Brain (organoid and tissue), 16 donors: ENCODE measurements at places on chromosomes 13 and 19. TPM values are rescaled to one million over a fixed set of nuclear protein-coding genes. Genes with fewer than 3 reads are reported as not detected.

CLC gene
- not detected for polyA plus RNA-seq

SLC25A41 gene
- polyA plus RNA-seq, result 1.1 TPM

ZNF560 gene
- not detected for polyA plus RNA-seq

PLPPR3 gene
- 86.2 TPM for polyA plus RNA-seq

ZNF132 gene
- polyA plus RNA-seq, result 2.5 TPM

DACH1 gene
- polyA plus RNA-seq, result 7.6 TPM

ZNF808 gene
- polyA plus RNA-seq, result 1.8 TPM

PLEKHA4 gene
- polyA plus RNA-seq, result 3.4 TPM

C19orf38 gene
- polyA plus RNA-seq, result 1.9 TPM

IGLON5 gene
- 5.1 TPM for polyA plus RNA-seq

SYCN gene
- polyA plus RNA-seq, result not detected

FPR2 gene
- polyA plus RNA-seq, result 0.29 TPM

KLK2 gene
- not detected for polyA plus RNA-seq

IZUMO2 gene
- polyA plus RNA-seq, result not detected

NFIX gene
- 239 TPM for polyA plus RNA-seq

- no peak for DNase-seq
Observed at GRCh38 chr13:111662895-111663294, 342.5 kb downstream of the TEX29 start.

- DNase-seq, result peak; percentile 56
Observed at GRCh38 chr13:113458253-113459065, 5.2 kb upstream of the ADPRHL1 start.

GRCh38 chr13:29304148-29304547 is 291.3 kb downstream of the SLC7A1 start:
- DNase-seq, result no peak

DNA sequence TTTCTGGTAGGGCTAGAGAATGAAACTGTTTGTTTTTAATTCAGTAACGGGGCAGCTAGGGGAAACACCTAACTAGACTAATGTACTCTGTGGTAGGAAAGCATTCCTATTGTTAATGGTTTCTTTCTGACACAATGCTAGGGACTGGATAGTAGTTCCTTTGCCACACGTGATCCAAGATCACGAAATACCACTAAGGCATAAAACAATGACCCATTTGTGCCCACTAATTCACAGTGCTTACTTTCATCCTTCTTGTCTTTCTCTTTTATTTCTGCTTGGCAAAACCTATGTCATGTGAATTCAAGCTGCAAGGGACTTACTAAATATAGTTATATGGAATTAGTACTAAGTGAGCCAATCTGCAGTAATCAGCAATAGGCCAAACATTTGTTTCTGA is 834.1 kb upstream of the SLITRK6 start:
- DNase-seq, result no peak

DNA sequence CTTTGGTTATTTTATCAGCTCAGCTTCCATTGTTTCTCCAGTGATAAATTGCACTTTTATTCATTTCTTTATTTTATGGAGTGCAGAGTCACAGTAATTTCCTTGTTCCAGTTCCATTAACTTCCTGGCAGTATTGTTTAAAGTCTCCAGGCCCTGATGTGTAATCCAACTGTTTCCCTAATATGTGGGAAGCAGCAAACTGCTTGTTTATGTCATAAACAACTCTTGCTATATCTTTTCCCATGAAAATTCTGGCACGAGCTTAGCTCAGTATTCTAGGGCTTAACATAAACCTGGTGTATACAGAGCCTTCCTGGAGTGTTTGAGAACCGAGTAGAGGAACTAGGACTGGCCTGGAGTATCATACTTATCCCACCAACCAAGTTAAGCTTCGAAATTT is 83.5 kb upstream of the ARGLU1 start:
- DNase-seq, result no peak

- peak; percentile 88 for DNase-seq
Observed at GRCh38 chr19:1453525-1454364, 3.8 kb downstream of the APC2 start.

DNA sequence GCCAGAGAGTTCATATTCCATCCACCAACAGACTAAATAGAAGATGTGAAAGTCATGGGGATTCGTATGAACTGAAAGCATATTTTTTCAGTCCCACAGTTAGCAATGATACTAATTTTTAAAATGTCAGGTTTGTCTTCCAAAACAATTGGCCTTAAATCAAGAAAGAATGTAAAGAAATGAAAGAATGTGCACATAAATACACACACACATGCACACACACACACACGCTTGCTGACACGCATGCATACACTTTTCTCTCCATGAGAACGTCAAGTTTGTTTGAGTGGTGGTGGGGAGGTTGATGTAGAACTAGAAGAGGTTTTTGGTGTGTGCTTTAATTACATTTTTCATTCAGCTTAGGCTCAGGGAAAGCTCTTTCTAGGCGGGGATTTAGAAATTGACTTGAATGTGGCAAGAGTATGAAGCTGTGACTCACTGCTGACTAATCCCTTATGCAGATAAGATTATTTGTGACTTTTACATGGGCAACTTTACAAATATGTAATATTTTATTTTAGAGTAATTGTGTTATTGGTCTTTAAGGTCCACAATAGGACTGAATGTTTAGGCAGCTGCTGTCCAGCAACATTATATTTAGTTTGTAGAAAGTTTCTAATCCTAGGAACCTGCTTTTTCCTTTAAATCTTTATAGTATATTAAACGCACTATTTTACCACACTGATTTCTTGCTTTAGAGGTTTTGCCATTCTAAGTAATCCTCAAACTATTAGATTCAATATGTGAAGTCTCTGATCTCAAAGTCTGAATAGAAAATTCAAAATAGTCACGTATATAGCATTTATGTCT is 18.8 kb downstream of the FLT1 start:
- no peak for DNase-seq

DNA sequence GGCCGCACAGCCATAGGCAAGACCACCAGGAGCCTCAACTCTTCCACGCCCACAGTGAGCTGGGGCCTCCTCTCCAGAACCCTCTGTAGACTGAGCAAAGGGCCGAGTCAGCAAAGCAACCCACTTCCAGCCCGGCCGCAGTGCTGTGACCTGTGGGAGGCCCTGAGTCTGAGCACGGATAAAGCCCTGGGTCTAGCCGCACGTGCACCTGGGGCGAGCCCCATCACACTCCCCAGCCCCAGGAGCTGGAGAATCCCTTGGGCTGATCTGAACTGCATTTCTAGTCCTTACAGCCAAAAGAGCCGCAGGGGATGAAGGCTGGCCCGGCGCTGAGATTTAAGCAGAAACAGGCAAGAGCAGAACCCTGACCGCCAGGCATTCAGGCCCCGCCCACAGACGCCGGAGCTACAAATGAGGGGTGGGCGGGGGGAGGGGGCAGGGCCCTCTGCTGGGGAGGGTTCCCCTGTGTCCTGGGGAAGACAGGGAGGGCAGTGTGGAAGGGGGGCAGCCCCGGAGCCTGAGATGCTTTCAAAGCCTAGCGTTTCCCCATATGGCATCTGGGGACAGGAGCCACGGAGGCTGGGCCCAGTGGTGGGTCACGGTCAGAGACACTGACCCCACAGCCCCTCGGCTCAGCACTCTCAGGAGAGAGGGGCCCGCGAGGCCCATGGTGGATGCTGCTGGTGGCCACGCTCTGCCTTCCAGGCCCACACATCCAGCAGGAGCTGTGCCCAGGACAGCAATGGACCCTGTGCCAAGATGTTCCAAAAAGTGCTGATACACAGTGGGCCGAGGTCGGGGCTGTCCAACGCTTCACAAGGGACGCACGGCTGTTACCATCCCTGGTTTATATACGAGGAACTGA is 4.9 kb downstream of the TMEM259 start:
- DNase-seq, result no peak

DNA sequence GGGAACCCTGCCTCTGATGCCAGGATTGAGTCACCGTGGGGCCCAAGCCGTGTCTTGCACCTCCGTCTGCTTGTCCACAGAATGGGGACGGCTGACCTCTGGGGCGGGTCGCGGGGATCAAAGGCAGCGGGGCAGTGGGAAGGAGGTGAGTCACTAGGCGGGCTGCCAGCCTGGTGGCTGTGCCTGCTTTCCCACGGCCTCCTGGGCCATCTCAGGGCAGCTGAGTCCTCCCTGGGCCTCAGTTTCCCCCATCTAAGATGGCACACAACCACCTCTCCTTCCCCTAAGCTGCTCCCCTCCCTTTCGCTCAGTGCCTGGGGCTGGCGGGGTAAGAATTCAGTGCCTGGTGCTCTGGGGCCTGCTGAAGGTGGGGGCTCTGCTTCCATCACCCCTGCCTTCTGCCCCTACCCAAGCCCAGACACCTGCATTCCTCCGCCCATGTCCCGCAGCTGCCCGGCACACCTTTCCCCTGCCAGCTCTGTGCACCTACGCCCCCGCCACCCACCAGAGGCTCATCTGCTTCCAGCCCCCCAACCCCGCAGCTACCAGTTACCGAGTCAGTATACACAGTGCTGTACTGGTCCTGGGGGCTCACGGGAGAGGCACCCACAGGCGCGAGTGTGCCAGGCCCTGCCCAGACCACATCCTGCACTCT is 3.5 kb downstream of the MKNK2 start:
- no peak for DNase-seq

DNA sequence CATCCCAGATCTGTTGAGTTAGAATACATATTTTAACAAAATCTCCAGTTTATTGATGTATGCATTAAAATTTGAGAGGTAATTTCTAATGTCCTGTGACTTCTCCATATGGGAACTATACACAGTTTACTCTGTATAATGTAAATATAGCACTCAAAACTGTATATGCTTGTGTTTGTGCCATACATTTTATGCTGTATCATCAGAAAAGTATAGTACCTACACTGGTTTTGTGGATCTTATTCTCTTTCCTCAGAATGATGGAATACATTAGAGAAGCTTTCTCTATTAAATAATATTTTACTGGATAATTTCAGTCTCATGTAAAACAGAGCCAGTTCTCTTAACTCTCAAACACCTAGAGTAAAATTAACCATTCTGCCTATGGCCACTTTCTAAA is 53.6 kb downstream of the ZNF254 start:
- no peak for DNase-seq

- DNase-seq, result peak; percentile 4
Observed at GRCh38 chr19:17200408-17201079, 14.6 kb upstream of the USE1 start.

- DNase-seq, result no peak
Observed at GRCh38 chr13:46097663-46098062, 7.2 kb downstream of the CPB2 start.

- DNase-seq, result no peak
Observed at GRCh38 chr13:47327861-47328260, 431.0 kb upstream of the HTR2A start.

DNA sequence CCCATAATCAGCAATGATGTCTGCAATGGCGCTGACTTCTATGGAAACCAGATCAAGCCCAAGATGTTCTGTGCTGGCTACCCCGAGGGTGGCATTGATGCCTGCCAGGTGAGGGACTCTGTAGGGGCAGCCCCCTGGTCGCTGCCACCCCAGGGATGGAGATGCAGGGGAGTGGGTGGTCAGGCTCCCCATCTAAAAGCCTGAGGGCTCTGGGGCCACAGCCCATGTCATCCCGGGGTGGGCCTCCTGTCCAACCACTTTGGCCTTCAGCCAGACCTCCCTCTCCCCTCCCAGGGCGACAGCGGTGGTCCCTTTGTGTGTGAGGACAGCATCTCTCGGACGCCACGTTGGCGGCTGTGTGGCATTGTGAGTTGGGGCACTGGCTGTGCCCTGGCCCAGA is 24.1 kb downstream of the HPN start:
- no peak for DNase-seq

DNA sequence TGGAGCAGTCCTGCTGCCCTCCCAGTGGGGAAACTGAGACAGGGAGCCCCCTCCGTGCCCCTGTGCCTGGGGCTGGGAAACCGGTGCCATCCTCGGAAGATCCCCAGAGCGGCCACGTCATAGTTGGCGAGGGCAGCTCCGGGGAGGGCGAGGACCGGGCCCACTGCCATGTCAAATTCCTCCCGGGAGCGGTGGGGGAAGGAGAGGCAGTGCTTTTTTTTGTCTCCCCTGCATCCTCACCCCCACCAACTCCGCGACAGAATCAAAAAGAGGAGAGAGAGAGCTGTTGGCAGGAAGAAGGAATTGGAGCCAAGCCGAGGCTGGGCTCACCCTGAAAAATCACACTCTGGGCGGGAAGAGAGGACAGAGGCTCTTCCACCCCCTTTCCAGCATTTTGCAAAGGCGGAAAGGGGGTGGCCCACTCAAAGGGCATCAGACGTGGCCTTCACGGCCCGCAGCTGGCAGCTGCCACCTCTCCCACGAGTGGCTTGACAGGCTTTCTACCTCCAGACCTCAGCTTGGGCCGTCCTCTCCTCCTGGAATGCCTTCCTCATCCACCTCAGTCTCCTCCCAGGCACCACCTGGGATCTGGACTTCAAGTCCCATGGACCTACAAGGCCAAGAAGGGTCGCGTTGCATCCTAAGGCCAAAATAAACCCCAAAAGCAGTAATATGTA is 19.6 kb upstream of the NFIC start:
- DNase-seq, result peak; percentile 83

- no peak for DNase-seq
Observed at GRCh38 chr19:18507021-18507726, 14.7 kb downstream of the ELL start.

DNA sequence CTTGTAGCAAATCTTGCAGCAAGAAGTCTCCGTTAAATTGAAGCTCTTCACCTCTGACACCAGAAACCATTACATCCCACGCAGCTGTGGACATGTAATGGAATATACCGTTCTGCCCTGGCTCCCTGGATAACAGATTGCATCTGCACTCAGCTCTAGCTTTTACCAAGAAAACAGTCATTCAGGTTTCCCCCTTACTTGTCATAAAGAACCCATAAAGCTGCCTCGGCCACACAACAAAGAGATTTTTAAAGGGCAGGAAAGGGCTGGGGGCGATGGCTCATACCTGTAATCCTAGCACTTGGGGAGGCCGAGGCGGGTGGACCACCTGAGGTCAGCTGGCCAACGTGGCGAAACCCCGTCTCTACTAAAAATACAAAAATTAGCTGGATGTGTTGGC is 127.6 kb upstream of the RFC3 start:
- no peak for DNase-seq

GRCh38 chr13:111899714-111900389 is 167.1 kb upstream of the SOX1 start:
- no peak for DNase-seq

GRCh38 chr13:113560645-113561416 is 23.7 kb upstream of the TFDP1 start:
- DNase-seq, result no peak

DNA sequence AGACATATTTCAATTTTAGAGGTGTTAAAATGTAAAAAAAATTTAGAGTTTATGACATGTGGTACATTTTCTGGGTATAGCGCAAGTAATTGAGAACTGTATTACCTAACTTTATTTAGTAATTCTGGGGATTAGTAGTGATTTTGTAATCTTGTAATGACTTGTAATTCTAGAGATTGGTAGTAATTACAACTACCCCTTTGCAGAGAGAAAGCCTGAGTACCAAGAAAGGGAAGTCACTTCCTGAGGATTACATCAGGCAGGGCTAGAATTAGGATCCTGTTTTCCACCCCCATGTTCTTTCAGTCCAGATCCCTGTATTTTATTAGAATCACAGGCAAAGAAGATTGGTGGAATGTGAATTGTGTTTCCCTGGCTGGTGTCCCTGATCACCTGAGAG is 274.9 kb downstream of the KCNRG start:
- DNase-seq, result no peak

- DNase-seq, result no peak
Observed at GRCh38 chr13:30880151-30880855, 25.8 kb upstream of the MEDAG start.
